ENCODE measurements at places on chromosomes 7 and 10.

DNA sequence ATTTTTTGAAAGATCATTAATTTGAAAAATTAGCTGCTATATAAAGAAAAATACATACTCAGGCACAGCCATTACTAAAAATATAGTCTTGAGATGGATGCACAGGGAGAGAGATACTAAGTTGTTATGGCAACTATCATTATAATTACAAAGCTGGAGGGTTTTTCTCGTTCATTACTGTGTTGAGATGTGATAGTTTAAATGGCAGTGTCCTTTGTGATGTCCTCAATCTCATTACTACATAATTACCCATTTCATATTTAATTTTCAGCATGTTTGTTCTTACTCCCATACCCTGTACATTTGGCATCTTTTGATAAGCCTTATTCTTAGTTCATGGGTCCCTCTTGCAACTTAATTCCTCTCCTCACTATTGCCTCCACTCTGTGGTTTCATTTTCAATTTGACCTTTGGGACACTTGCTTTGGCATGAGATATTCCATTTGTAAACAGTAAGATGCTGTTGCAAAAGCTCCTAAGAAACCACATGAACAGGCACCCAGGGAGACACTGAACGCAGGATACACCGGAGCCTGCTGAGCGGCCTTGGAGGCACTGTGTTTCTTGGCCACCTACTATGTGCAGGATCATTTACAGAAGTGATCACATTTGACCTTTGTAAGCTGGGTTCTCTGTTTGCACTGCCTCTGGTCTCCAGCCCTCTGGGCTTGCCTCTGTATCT, 4.8 kb upstream of the CPXM2 start:
- no peak for DNase-seq

DNA sequence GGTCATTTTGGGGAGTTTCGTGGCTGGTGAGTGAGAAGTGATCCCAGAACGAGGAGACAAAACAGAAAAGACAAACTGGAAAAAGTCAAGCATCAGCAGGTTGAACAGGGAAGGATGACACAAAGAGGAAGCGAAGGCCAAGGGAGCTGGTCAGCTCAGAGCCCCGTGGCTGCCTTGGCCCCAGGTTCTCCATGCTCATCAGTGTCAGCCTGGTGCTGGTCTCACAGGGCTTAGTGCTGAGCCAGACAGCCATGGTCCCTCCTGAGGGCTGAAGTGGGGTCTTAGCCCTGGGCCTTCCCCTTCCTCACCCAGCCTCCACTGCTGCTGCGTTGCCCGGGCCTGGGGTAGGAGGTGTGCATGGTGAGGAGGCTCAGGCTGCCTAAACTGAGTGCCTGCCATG, 183.6 kb downstream of the PFKFB3 start:
- no peak for DNase-seq

DNA sequence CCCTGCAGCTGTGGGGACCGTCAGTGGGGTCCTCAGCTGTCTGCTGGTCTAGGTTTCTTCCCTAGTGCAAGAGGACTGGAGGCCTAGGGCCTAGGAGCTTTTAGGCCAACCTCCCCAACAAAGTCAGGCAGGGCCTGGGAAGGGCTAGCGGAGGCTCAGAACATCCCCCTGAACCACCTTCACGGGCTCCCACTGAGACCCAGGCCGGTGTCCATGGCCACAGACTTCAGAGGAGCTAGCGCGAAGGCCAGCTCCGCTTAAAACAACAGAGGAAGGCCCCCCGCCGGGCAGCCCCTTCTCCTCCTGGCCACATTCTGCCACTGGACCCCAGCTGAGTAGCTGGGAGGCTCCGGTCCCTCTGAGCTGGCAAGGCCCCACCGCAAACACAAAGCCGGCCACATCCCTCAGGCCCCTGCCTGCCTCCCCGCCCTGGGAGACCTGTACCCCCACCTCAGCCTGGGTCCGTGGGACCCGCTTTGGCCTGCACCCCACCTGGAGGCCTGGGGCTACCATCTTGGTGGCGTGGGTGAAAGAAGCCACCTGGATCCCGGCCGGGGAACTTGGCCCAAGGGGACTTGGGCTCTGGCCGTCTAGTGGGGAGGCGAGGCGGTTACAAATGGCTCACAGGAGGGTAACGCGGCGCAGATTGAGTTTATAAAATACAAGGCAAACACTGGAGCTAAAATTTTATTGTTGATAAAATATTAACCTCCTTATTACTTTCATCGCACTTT, 5.4 kb upstream of the UNCX start:
- no peak for DNase-seq

DNA sequence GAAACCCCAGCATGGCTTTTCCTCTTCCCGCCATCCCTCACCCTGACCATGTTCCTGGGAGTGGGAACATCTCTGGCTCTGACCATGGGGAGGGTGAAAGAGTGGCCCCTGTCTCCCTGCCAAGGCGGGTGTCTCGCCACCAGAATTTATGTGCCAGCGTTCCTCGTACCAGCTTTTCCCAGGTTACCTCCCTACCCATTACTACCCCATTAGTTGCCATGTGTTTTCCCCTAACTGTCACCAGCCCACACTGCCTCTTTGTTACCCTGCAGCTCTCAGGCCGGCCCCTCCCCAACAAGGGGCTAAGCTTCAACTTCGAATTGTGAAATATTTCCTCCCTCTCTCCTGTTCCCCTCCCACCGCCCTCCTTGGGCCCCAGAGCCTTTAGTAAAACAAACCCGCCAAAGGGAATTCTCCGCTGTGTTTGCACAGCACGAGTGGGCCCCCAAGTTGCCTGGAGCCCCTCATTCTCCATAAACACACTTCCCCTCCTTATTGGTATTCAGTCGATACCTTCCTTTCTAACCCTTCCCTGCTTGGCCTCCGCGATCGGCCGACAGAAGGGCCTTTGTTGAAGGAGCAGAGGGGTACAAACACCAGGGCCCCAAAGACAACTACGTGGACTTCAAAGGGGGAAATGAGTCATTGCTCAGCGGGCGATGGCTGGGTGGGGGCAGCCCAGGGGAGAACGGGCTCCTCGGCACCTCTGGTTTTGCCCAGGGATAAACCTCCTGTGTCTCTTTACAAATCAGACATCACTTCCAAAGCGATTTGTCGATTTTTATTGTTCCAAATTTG, 45.5 kb downstream of the SLIT1 start:
- no peak for DNase-seq

DNA sequence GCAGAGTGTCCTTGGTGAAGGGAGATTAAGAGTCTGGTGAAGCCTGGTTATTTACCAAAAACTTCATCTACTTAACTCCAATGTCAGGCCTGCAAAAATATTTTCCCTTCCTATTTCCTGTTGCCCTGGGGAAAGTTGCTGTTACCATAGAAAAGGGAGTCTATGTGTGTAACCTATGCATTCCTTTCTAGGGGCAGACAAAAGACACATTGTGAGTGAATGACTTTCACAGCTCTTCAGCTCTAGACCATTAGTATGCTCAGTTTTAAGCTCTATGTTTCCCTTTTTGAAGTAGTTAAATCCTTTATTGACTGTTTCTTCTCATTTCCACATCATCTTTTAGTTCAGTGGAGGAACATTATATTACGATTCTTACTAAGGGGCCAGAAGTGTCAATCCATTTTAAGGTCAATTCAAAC, 45.6 kb upstream of the SGCE start:
- peak; percentile 73 for DNase-seq

- no peak for DNase-seq
Observed at GRCh38 chr10:2791774-2792443, 275.4 kb upstream of the PFKP start.

- peak; percentile 94 for DNase-seq
Observed at GRCh38 chr7:20220921-20221547, 3.9 kb upstream of the MACC1 start.

DNA sequence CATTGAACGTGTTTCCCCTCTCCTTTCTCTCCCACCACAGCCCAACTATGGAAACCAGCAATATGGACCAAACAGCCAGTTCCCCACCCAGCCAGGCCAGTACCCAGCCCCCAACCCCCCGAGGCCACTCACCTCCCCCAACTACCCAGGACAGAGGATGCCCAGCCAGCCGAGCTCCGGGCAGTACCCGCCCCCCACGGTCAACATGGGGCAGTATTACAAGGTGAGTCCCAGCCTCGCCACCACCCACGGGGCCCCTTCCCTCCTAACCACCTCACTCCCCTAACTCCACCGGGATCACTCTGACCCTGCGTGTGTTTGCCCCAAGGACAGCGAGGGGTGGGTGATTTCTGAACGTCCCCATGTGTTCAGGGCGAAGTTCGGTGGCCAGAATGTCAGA, 50.8 kb upstream of the PPIF start:
- no peak for DNase-seq

DNA sequence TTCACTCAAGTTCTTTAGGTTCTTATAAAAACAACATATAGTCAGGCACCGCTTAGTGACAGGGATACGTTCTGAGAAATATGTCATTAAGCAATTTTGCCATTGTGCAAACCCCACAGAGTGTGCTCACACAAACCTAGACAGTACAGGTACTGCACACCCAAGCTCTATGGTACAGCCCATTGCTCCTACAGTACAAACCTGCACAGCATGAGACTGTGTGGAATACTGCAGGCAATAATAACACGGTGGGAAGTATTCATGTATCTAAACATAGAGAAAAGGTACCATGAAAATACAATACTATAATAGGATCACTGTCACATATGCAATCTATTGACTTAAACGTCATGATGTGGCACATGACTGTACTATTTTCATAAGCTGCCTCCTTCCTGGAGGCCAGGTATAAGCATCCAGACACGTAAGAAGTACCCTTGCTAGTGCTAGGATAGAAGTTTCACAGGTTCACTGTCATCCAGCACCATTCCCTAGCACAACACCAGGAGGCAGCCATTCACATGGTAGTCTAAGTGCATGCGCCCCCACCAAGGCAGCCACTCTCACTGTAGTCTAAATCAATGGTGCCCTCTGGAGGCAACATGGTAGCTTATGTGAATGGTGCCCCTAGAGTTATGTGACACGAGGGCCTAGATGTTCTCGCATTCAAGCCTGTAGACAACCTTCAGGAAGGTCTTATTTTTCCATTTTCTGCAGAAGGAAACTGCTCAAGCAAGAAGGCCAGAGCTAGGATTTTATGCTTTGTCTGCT, 98.5 kb downstream of the ARHGAP22 start:
- peak; percentile 53 for DNase-seq

DNA sequence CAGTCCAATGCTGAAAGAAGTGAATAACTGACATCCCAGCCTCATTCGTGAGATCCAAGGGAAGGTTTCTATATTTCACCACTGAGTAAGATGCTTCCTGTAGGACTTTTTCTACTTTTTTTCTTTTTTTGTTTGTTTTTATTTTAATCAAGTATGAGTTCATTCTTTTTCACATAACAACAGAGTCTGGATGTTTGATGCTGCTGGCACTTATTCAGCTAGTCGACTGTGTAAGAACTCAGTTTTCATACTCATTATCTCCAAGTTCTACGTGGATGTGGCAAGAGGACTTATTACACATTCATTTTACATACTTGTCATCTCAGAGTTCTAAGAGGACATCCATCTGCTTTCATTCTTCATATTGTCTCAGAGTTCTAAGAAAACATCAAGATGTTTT, 86.9 kb downstream of the CPXM2 start:
- peak; percentile 33 for DNase-seq

DNA sequence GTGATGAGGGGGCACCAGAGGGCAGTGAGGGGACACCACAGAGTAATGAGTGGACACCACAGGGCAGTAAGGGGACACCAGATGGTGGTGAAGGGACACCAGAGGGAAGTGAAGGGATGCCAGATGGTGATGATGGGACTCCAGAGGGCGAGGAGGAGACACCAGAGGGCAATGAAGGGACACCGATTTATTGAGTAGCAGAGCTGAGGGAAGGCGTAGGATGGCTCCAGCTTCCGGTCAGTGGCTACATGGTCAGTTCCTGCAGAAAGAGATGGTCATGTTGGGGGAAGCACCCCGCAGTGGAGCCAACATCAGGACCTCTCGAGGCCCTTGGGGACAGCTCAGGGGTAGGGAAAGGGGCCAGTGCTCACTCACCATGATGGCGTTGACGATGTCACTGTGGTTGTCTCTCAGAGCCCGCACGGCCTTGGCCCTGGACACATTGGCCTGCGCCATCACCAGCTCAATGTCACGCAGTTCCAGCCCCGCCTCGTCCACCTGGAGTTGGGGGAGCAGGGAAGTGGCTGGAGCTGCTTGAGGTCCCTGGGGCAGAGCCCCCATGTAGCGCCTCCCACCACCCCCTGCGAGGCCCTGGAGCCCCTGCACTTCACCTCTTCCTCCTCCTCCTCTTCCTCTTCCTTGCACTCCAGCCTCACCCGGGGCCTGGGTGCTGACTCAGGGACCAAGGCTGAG, 8.4 kb downstream of the NACAD start:
- no peak for DNase-seq

GRCh38 chr7:23373151-23374004, 74.2 kb downstream of the MALSU1 start:
- no peak for DNase-seq

GRCh38 chr7:71495828-71496227, 363.9 kb downstream of the GALNT17 start:
- DNase-seq = no peak

DNA sequence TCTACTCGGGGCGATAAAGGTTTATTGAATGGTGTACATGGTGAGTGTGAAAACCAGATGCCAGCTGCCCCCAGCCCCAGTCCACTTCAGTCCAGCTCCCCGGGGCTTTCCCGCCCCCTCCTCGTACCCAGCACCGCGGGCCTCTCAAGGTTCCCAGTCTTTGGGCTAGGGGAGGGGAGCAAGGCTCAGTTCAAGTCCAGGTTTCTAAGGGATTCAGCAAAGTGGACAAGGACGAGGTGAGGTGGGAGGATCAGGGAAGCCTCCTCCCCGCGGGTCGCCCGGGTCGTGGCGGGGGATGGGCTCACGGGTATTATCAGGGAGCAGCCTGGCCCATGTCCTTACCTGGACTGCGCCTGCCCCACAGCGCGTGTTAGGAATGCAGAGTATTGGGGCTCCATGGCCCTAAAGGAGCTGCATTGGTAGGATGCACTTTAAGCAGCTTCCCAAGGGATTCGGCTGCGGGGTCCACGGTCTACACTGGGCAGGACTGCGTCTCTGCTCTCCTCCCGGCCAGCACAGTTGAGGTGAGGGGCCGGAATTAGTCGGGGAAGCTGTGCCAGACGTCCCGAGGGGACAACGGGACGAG, 541 bp upstream of the PFKFB3 start:
- DNase-seq = no peak

DNA sequence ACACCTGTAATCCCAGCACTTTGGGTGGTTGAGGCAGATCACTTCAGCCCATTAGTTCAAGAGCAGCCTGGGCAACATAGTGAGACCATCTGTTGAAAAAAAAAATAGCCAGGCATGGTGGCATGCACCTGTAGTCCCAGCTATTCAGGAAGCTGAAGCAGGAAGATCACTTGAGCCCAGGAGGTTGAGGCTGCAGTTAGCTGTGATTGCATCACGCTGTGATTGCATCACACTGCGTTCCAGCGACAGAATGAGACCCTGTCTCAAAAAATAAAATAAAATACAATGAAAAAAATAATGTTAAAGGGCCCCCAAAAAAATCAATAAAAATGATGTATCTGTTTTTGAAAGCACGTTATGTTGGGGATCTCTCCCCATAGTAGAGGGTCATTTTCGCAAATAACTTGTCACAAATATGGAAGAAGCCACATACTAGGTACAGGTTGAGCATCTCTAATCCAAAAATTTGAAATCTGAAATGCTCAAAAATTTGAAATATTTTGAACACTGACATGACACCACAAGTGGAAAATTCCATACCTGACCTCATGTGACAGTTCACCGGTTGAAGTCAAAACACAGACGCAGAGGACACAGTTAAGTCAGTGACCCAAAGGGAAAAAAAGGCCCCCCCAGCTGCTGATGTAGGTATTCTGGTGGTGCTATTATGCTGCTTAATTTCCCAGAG, 9.5 kb downstream of the CISD1 start:
- DNase-seq = peak; percentile 18

- no peak for DNase-seq
Observed at GRCh38 chr10:74969530-74969929, 141.9 kb upstream of the SAMD8 start.

Data from iris pigment epithelial cell (primary cell).